Esophagus muscularis mucosa (tissue), 4 donors: ENCODE measurements at places on chromosomes 2 and 18. TPM values are rescaled to one million over a fixed set of nuclear protein-coding genes. Genes with fewer than 3 reads are reported as not detected.

Gene DSG4
- total RNA-seq = not detected

Gene PCBP1
- 180 TPM for total RNA-seq

Gene GPATCH11
- total RNA-seq = 7.5 TPM

Gene PAX8
- total RNA-seq = 1.3 TPM

DNA sequence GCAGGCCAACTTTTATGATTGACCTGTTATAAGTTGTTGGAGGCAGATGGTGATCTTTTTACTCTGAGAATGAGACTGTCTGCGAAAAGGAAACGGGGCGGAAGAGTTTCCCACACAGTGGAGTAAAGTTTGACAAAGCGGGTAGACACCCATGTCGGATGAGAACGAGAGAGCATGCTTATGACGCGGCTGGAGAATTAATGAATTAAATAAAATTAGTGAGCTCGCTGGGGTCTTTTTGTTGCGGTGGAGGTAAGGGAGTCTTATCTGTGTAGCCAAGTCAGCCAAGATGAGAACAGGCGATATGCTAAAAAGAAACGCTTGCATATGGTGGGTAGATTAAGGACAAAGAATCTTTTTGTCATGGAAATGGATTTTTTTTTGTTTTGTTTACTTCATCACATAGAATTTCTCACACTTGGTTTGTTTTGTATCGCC lies 1.8 kb downstream of the SALL3 start:
- no peaks in the 10 kb centered on the region for H3K36me3 ChIP-seq
- H3K4me3 ChIP-seq = peak overlapping the region; percentile 33
- DNase-seq = no peak
- H3K4me1 ChIP-seq = peaks cover 43% of the 10 kb centered on the region
- H3K27me3 ChIP-seq = peaks cover 58% of the 10 kb centered on the region

GRCh38 chr2:172381275-172382027 lies 45.9 kb upstream of the ITGA6 start:
- no peaks in the 10 kb centered on the region for H3K4me1 ChIP-seq
- DNase-seq = no peak
- no peak overlapping the region for H3K4me3 ChIP-seq
- H3K27ac ChIP-seq = no peak overlapping the region
- no peaks in the 10 kb centered on the region for H3K36me3 ChIP-seq

DNA sequence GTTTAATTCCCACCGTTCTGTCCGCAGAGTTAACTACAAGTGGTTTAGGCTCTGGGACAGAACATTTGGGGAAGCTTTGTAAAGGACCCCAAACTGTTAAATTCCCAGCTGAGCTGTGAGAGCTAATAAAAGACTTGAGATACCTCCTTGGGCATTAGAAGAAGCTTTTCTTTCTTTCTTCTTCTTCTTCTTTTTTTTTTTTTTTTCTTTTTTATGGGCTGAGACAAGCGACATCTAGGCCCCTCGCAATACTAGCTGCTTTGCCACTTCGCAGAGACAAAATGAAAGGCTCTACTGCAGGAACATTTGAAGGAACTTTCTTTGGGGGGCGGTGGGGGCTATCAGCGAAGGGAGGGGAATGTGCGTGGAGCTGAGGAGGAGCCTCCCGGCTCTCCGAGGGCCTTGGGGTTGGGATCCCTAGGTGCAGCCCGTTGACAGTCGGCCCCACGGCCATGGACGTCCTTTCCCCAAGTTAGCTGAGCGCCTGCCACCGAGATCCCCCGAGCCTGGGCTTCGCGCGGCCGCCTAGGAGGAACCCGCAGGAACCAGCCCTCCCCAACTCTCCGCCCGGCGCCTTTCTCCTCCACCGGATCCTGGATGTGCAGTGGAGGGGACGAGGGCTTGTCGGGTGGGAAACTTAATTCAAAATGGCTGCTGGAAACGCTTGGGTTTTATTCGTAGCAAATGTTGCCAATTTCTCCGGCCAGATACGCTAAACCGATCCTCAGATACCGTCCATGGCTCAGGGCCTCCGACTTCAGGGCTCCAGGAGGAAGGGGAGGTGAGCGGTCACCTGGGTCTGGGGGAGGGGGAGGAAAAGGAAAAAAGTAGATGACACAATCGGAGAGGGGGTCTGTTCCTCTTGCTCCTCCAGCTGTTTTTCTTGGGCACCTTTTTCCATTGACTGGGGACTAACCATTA lies 4.2 kb downstream of the MEIS1 start:
- no peaks in the 10 kb centered on the region for H3K27me3 ChIP-seq
- H3K27ac ChIP-seq = peak overlapping the region; percentile 86
- no peak for DNase-seq
- H3K36me3 ChIP-seq = peaks cover 11% of the 10 kb centered on the region
- peaks cover 6% of the 10 kb centered on the region for H3K4me1 ChIP-seq

DNA sequence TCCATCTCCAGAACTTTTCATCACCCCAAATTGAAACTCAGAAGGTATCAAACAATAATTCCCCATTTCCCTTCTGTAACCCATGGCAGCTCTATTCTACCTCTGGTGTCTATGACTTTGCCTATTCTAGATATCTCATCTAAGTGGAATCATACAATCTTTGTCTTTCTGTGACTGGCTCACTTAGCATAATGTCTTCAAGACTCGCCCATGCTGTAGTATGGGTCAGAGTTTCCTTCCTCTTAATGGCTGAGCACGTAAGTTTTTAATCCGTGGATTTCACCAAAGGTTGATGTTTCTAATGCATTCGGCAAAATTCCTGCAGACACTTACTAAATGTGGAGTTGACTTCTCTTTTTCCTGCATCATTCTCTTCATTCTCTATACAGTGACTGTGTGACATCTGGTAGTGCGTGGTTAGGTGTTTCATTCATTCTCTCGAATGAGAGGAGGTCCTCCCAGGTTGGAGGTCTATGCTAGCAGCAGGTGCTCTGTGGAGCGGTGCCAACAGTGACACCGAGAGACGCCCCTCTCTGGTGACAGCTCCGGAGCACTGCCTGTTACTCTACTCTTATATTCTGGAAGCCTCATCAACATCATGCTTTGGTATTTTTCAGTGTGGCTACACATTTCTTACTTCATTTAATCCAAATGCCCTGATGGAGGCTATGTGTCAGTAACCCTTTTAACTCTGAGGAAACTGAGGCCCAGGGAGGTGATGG lies 50.1 kb downstream of the ATOH8 start:
- no peak overlapping the region for H3K27ac ChIP-seq
- H3K36me3 ChIP-seq = no peaks in the 10 kb centered on the region
- no peaks in the 10 kb centered on the region for H3K4me1 ChIP-seq
- no peak overlapping the region for H3K4me3 ChIP-seq
- no peaks in the 10 kb centered on the region for H3K27me3 ChIP-seq

GRCh38 chr2:56648802-56649201 lies 465.0 kb downstream of the CCDC85A start:
- DNase-seq = no peak
- no peak overlapping the region for H3K4me3 ChIP-seq
- H3K27me3 ChIP-seq = no peaks in the 10 kb centered on the region
- no peaks in the 10 kb centered on the region for H3K4me1 ChIP-seq

DNA sequence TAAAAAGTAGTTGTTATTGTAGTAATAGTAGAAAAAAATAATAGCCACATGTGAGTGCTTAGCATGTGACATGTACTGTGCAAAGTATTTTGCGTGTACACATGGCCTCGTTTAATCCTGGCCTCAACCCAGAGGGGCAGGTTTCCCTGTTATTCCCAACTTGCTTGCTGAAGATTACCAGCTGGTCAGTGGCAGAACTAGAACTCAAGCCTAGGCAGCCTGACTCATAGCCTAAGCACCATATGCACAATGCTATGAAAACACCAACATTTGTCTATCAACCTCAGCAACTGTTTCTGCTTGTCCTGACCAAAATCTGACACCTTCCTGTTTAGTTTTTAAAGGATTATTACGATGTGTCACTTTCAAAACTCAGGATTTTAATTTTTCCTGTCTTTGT lies 234.9 kb upstream of the SMAD7 start:
- no peak for DNase-seq
- H3K27me3 ChIP-seq = no peaks in the 10 kb centered on the region
- H3K4me3 ChIP-seq = no peak overlapping the region
- H3K27ac ChIP-seq = no peak overlapping the region
- H3K36me3 ChIP-seq = no peaks in the 10 kb centered on the region

- H3K27ac ChIP-seq = no peak overlapping the region
- no peak overlapping the region for H3K4me3 ChIP-seq
- DNase-seq = no peak
Observed at GRCh38 chr2:45344502-45344901, 266.6 kb downstream of the SRBD1 start.

DNA sequence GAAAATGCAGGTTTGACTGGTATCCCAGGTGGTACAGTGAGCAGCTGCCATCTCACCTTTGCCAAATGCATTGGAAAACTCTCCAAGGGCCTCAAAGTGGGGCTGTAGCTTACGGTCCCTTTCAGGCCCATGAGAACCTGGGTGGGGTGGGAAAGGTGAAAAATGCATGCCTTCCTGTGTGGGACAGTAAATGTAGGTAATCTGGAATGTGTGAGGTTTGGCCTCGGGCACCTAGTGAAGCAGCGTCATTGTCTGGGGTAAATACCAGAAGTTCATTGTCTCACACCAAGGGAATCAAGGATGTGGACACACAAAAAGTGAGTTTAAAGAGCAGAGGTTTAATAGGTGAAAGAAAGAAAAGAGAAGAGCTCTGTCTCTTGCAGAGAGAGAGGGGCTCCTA lies 36.6 kb downstream of the TIMM21 start:
- DNase-seq = no peak
- no peaks in the 10 kb centered on the region for H3K36me3 ChIP-seq
- H3K27me3 ChIP-seq = no peaks in the 10 kb centered on the region
- H3K4me1 ChIP-seq = peaks cover 5% of the 10 kb centered on the region
- H3K27ac ChIP-seq = no peak overlapping the region

DNA sequence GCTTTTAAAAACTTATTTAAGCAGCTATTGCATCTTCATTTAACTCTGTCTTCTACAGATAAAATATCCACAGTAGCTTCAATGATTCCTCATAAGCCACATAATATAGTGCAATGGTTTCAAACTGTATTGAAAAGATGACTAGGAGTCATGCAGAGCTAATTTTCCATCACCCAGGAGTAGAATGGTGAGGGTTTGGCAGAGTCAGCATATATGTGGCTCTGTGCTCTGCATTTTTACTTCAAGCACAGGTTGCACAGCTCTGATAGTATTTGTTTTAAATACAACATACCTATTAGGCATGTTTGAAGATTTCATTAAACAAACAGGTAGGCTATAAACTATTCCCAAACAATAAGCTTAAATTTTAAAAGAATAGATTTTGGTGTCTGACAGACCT lies 731.9 kb upstream of the VRK2 start:
- no peak overlapping the region for H3K4me3 ChIP-seq
- no peaks in the 10 kb centered on the region for H3K27me3 ChIP-seq
- no peaks in the 10 kb centered on the region for H3K36me3 ChIP-seq
- H3K27ac ChIP-seq = no peak overlapping the region
- no peak for DNase-seq

DNA sequence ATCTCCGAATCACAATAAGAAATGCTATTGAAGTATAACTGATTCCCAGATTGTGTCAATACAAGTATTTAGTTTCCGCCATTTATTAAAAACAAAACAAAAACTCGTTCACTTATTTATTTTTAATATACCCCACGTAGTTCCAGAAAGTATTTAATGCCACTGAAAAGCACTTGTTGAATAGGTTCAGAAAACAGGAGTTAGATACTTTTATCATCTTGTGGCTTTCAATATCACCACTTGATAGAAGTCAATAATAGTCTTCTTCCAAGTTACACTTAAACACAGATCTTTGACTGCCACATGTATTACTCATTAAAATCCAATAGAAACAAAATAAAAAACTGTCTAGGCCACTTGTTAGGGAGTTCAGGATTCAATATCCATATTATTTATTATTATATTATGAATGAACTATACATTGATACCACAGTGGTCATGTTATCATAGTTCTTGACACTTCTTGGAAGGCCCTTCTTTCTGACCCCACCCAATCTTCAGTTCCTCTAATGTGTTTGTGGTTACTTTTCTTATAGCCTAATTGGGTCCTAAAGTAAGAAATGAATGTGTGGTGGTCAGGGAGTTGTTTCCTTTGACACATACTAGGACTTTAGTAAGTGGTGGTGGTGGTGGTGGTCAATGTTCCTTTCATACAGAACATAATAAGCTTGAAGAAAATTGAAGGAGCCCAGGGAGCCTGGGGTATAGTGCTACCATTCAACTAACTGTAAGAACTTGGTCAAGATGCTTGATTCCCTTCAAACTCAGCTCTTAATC lies 221.3 kb upstream of the ITGA4 start:
- no peaks in the 10 kb centered on the region for H3K27me3 ChIP-seq
- no peak for DNase-seq
- no peaks in the 10 kb centered on the region for H3K4me1 ChIP-seq
- no peaks in the 10 kb centered on the region for H3K36me3 ChIP-seq

DNA sequence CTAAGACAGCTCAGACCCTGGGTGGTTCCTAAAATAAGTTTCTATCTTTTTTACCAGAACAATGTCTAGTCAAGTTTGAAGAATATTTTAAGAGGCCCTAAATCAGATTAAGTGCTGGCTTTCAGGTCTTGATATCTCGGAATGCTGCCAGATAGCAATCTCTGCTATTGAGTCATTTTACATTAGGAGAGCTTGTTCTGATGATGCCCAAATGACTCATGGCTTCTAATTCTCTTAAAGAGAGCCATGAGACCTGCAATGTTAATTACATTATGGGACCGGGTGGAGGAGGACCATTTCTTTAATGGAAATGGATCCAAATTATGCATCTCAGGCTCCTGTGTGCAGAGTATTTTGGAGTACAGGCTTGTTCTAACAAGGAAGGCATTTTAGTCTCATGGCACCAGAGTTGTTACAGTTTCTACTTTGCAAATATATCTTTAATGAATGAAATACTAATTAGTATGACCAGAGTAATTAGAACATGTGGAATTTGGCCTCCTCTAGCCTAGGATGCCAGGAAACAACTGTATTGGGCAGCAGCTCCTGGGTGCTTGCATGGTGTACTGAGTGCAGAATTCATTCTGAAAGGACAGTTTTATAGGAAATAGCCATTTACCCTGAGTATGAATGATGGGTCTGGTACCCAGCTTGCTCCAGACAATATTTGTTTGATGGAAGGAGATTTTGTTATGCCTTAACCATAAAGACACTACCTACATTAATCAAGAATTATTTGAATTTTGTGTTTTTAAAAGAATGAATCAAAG lies 94.0 kb upstream of the SULT1C3 start:
- no peaks in the 10 kb centered on the region for H3K4me1 ChIP-seq
- DNase-seq = no peak
- H3K4me3 ChIP-seq = no peak overlapping the region
- H3K36me3 ChIP-seq = no peaks in the 10 kb centered on the region

DNA sequence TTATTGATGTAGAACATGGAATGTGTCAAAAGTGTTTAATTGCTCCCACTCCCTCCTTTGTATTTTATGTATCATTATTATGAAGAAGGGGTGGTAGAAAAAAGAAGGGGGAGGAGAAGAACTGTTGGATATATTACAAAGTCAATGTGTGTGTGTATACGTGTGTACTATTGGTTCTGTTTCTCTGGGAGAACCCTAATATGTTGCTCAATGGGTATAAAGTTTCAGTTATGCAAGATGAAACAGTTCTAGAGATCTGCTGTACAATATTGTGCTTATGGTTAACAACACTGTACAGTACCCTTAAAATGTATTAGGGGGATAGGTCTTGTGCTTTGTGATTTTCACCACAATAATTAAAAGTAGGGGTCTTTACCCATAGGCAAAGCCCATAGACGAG lies 58.1 kb upstream of the ZC3H15 start:
- no peaks in the 10 kb centered on the region for H3K27me3 ChIP-seq
- no peaks in the 10 kb centered on the region for H3K4me1 ChIP-seq
- H3K27ac ChIP-seq = no peak overlapping the region
- no peaks in the 10 kb centered on the region for H3K36me3 ChIP-seq
- DNase-seq = no peak
- H3K4me3 ChIP-seq = no peak overlapping the region
